Foreskin melanocyte (primary cell): ENCODE measurements at places on chromosomes 1 and 21.

DNA sequence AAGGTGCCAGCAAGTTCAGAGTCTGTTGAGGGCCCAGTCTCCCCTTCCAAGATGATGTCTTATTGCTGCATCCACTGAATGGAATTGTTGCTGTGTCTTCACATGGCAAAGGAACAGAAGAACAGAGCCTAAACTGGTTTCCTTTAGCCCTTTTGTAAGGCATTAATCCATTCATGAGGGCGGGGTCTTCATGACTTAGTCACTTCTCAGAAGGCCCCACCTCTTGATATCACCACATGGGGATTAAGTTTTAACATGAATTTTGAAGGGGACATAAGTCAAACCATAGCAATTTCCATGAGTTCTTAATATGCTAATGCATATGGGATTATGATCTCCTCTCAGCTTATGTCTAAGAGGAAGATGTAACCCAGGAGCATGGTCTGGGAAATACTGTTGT is 182.9 kb downstream of the LRRC7 start:
- DNase-seq, result no peak

DNA sequence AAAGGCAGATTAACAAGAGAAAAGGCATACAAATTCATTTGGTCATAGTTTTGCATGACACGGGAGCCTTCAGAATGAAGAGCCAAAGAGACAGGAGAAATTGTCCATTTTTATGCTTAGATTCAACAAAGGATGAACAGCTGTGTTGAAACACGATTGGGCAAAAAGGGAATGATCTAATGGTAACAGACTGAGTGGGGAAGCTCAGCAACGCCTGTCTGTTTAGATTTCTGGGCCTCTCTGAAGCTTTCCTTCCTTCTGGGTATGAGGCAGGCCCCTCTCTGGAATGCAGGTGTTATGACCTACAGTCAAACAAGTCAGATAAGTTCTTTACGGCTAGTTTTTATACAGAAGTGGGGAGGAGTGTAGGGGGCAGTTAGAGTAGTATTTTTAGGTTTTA is 154.6 kb downstream of the RGS7 start:
- DNase-seq, result no peak

DNA sequence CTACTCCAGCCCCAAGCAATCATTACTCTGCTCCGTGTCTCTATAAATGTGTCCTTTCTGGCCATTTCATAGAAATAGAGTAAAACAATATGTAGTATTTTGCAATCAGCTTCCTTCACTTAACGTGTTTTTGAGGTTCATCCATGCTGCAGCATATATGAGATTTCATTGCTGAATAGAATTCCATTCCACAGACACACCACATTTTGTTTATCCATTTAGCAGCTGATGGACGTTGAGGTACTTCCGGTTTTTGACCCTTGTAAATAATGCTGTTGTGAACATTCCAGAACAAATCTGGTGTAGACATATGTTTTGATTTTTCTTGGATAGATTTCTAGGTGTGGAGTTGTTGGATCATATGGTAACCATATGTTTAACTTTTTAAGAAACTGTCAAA is 30.7 kb downstream of the ADAM30 start:
- DNase-seq, result no peak

- DNase-seq, result no peak
Observed at GRCh38 chr1:243827206-243827605, 22.8 kb downstream of the AKT3 start.

GRCh38 chr1:39690794-39691382 is 345 bp downstream of the HPCAL4 start:
- no peak for DNase-seq

DNA sequence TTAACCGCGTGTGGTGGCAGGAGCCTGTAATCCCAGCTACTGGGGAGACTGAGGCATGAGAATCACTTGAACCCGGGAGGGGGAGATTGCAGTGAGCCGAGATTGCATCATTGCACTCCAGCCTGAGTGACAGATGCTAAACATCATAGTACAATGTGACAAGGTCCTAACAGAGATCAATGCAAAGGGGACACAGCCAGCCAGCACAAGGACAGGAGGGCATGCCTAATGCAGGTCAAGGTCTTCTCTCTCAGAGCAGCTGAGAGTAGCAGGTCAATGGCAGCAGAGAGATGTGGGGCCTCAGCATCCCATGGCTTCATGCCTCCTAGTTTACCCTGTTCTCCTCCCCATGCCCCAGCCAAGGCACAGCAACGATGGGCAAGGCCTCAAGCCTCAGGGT is 3.0 kb upstream of the SMIM11 start:
- DNase-seq, result no peak

DNA sequence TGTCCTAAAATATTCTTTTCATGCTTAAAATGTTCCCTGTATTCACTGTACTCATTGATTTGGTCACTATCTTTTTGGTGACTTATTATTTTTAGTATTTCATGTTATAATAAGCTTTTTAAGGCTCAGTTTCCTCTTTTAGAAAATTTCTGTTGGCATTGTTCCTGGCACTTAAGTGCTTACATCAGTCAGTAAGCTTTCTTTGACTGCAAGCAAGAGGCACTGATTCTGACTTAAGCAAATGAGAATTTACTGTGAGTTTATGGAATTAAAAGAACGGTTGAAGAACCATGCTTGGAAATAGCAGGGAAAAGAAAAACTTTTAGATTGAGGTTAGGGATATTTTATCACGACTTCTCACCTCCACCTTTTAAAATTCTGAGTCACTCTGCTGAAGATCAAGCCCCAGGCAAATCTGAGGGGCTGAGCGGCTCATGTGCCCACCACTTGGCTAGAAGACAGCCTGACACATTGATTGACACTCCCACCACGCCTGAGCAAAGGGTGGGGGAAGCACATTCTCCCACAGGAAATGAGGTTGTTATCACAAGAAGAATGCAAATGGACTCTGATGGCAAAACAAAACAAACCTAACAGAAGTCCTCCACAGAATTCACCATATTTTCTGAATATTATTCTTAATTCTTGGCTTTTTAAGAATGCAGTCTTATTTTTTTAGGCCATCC is 102.8 kb downstream of the KCTD3 start:
- DNase-seq, result no peak

DNA sequence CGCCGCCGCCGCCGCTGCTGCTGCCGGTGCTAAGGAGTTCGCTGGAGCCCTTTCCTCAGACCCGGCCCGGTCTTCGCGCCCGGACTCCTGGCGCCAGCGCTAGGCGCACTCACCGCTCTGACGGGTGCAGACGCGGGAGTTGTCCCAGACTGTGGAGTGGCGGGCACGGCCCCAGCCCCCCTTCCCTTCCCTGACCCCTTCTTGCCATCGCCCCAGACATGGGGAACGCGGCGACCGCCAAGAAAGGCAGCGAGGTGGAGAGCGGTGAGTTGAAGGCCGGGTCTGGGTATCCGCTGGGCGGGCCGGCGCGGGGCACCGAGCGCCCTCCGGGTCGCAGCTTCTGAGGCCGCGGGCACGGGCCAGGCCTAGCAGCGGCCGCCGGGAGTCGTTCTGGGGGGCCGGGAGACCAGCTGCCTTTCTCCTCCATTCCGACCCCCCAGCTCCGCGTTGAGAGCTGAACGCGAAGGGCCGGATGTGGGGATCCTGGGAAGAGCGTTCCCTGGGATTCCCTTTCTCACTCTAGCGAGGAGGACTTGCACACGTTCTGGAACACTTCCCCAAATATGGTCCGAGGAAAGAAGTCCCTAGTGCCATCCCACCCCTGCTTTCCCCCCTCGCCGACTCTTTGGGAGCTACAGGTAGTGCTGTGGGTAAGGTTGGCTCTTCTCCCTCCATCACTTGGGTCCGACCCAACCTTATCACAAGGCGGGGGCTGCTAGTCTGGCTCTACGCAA is 65.8 kb upstream of the PRKACB start:
- peak; percentile 43 for DNase-seq

GRCh38 chr1:25020173-25020845 is 90.2 kb upstream of the RUNX3 start:
- no peak for DNase-seq

DNA sequence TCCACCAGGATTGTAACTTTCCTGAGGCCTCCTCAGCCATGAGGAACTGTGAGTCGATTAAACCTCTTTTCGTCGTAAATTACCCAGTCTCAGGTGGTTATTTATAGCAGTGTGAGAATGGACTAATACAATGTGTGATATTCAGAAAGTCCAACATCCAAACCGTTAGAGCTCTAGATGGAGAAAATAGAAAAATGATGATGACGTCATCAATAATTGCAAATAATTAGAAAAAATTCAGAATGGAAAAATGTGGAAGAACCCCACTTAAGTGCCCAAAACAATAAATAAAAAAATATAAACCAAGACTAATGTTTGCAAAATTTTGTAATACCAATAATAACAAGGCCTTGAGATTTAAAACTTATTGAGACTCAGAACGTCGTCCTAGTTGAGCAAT is 103.0 kb upstream of the PLPPR5 start:
- no peak for DNase-seq

DNA sequence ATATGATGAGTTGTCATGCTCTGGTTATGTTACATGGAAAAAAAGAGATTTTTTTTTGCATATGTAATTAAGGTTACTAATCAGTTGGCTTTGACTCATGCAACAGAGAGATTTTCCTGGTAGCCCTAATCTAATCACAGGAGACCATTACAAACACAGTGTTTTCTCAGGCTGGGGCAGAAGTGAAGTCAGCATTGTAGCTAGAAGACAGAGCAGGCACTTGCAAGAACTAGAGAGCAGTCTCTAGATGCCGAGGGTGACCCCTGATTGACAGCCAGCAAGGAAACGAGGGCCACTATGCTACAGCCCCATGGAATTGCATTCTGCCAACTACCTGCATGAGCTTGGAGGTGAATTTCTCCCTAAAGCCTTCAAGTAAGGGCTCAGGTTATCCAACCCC is 151.3 kb downstream of the RUNX1 start:
- DNase-seq, result no peak
